CD4-positive, alpha-beta T cell treated with Interferon gamma for 1 hour (primary cell): ENCODE measurements at places on chromosomes 3 and 15.
A peak's percentile ranks its signal among the peaks of the same experiment; 100 is the strongest.

DNA sequence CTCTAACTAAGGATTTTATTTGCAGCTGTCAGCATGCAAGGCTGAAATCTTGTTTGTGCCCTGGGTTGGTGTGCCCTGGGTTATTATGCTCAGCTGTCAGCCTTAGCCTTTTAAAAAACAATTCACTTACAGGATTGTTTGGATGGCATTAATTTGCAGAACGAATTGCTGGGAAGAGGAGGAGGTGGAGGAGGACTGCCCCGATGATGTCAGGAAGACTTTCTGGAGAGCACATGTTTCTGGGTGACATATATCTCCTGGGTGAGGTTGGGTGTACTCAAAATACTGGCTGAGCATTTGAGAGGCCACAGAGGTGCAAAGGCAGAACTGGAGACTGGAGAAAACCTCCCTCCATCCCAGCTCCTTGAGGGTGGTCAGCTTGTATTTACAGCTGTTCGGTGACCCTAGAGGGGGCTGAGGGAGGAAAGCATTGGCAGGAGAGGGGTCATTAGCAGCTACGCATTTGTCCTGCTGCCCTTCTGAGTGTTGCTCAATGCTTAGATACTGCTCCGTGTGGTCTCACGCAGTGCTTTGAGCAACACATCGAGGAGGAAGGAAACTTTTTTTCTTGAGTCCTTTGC lies 59.8 kb upstream of the PSMD6 start:
- DNase-seq = no peak

GRCh38 chr3:13222131-13222530 lies 148.9 kb upstream of the IQSEC1 start:
- no peak for DNase-seq

DNA sequence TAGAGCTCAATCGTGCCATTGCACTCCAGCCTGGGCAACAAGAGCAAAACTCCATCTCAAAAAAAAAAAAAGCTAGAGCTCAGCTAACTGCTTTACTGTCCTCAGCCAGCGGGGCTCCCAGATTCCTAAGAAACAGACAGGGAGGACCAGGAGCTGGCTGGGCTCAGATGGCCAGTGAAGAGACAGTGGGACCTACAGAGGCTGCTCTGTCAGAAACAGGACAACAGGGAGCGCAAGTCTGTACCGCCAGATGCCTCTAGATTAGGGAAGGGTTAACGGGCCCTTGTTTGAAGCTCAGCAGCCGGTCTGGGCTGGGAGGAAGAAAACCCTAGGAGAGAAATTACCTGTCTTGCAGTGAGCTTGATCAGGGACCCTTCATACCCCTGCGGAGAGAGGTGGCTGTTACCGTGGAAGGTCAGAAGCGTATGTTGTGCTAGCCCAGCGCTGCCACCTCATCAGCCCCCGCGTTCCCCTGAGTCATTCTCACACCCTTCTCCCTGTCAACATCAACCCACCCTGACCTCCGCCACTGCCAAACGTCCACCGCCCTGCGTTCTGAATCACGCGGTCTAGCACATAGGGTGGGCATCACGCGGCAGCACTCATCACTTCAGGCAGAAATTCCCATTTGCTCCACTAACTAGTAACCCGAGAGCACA lies 25.3 kb downstream of the RBPMS2 start:
- no peak for DNase-seq

GRCh38 chr3:194472290-194472920 lies 14.4 kb downstream of the ATP13A3 start:
- no peak for DNase-seq

- DNase-seq = no peak
These were observed 457.7 kb downstream of the NAALADL2 start for GRCh38 chr3:175316799-175317198.

- DNase-seq = peak; percentile 37
These were observed 24.4 kb upstream of the OCA2 start for GRCh38 chr15:28123408-28124023.

DNA sequence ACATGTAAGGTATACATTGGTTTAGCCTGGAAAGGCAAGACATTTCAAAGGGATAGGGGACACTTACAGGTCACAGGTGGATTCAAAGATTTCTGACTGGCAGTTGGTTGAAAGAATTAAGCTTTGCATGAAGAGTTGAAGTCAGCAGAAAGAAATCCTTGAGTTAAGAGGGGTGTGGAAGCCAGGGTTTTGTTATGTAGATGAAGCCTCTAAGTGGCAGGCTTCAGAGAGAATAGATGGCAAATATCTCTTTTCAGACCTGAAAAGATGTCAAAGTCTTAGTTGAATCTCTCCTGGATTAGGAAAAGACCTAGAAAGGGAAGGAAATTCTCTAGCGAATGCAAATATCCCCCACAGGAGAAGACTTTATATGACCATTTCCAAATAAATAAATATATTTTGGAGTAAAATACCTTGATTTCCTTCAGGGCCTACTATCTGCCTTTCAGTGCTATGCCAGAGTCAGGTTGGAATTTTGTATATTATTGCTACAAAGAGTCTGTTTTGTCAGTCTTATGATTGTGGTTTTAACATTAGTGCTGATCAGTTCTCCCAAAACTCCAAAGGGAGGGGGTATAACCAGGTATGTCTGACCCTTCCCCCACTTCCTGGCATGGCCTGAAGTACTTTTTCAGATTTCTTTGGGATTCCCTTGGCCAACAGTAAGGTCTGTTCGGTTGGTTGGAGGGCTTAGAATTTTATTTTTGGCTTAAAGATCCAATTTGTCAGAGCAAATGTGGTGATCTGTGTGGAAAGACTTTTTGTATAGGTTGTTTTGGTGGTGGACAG lies 286.4 kb downstream of the LRTM1 start:
- DNase-seq = no peak

DNA sequence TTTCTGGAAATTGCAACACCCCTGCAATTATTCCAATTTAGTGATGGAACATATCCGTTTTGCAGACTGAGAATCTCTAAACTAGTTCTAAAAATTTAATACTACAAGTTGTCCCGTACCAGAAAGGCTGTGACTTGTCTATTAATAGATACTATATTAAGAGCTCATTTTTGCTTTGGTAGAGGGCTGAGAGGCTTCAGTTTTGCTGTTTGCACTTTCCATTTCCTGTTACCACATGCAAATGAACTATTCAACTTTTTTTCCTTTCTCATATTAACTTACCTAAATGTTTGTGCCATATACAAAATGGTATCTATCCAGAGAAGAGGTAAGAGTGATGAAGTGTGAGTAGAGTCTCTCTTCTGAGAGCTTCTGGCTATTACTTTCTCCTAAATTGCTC lies 101.5 kb upstream of the CRBN start:
- DNase-seq = no peak

DNA sequence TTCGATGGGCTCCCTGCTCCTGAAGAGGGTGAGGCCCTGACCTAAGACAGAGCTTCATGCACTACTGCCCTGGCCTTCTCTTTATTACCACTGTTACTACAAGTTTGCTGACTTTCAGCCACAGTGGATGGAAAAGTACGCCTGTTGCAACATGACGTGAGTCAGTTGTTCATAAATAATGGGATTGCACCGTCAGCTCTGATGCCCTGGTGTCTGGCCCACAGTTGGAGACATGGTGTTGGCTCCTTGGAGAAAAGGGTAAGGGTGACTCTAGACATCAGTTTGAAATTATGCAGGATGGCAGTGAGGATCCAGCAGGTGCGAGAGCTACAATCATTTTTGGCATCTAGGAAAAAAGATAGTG lies 5.5 kb downstream of the PAQR5 start:
- DNase-seq = no peak

- DNase-seq = no peak
These were observed 80.1 kb downstream of the SSR3 start for GRCh38 chr3:156474560-156475389.

GRCh38 chr15:76529911-76530310 lies 193.3 kb downstream of the ISL2 start:
- DNase-seq = no peak

DNA sequence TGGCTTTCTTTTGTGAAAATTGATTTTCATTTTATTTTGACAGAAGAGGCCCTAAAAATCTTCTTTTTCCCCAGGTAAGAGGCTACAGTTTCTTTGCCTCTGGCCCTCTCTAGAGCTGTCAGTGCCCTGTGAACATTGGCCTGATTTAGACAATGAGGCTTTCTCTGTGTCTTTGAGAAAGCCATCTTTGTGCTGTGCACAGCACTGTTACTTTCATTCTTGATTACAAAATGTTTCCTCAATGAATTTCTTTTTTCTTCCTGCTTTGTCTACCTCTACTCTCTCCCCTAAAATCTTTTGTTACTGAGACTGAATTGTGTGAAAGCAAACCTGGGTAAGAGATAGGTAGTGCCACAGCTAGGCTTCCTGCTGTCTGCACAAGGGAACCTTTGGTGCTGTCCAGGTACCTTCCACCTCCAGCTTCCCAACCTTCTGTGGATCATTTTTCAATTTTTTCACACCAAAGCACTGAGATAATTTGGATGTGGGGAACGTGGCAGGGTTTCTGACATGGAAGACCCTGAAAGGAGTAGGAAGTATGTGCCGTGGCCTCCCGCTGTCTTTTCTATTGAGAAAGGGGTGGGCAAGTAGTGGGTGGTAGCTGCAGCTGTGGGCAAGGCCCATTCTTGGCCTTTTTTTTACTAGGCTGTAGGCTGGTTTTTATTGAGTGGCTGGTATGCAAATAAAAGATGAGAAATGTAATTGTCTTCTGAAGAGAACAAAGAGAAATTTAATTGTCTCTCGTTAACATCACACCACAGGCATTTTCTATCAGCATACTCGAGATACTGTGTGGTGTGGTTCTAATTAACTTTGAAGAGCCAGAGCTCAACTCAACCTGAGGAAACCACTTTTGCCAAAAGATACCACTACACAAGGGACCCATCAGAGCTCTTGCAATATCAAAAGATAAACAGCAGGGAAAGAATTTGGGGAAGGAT lies 21.0 kb downstream of the RAB8B start:
- DNase-seq = no peak

DNA sequence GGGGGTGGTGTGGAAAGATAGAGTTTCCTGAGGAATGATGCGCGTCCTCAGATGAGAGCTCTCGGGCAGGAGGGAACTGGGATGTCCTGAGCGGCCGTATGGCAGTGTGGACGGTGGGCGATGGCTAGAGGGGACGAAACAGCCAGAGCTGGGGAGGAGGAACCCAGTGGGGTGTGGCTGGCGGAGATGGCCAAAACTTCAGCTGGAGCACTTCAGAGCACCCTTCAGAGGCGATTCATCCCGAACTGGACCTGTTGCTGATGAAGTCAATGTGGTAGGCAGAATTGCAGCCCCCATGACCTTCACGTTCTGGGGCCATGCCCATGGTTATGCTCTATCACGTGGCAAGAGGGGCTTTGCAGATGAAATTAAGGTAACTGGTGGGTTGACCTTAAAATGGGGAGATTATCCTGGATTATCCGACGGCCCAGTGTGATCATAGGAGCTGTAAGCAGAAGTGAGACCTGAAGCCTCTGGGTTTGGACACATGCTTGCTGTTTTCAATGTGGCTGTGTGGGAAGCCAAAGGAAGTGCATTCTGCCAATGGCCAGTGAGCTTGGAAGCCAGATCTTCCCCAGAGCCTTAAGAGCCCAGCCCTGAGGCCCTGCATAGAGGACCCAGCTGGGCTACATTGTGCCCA lies 52.3 kb downstream of the ATP1B3 start:
- no peak for DNase-seq

- DNase-seq = no peak
These were observed 38.7 kb downstream of the ROBO1 start for GRCh38 chr3:79729096-79729495.

GRCh38 chr3:108527817-108528216 lies 17.4 kb upstream of the MYH15 start:
- no peak for DNase-seq
